Breast epithelium (tissue), 4 donors: ENCODE measurements at places on chromosomes 3 and 15. TPM values are rescaled to one million over a fixed set of nuclear protein-coding genes. Genes with fewer than 3 reads are reported as not detected.

The SHC4 gene
- total RNA-seq = 1.3 TPM

The SI gene
- total RNA-seq = not detected

GRCh38 chr3:60403866-60404265, 847.4 kb downstream of the FHIT start:
- DNase-seq = no peak

The B3GNT5 gene
- total RNA-seq = 12.1 TPM

The SV2B gene
- 0.44 TPM for total RNA-seq

The THAP10 gene
- 5.9 TPM for total RNA-seq

- DNase-seq = no peak
Observed at GRCh38 chr3:30004481-30004880, 601.9 kb upstream of the TGFBR2 start.

DNA sequence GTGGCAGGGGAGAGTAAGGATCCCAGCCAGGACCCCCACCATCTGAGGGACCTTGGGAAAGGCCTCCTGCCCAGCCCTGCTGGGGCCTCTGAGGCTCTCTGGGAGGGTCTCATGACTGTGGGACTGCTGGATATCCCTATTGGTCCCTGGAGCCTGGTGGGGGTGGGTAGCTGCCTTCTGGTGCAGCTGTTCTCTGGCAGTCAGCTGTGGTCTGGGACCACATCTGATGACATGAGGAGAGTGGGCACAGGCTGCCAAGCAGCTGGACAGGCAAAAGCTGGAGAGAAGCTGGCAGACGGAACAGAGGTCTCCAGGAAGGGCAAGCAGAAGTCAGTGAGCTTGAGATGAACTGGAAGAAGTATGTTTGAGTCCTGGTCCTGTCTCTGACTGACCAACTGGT, 22.4 kb downstream of the PLEKHO2 start:
- DNase-seq = no peak

The STRIT1 gene
- not detected for total RNA-seq

- no peak for DNase-seq
Observed at GRCh38 chr3:195770081-195770840, 41.5 kb downstream of the MUC4 start.

DNA sequence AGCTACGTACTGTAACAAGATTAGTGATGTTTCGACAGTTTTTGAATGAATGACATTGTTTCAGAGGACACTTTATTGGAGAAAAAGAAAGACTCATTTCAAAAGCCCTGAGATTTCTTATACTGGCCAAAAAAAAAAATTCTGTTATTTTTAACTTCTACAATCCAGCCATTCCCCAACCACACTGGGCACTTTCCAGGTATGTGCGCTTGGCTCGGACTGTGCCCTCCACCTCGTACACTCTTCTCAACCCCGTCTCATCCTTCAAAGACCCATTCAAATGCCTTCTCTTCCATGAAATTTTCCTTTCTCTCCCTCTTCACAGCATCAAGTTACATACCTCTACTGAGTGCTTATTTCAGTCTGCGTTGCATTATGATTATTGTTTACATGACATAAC, 328.5 kb upstream of the SOX2 start:
- no peak for DNase-seq

DNA sequence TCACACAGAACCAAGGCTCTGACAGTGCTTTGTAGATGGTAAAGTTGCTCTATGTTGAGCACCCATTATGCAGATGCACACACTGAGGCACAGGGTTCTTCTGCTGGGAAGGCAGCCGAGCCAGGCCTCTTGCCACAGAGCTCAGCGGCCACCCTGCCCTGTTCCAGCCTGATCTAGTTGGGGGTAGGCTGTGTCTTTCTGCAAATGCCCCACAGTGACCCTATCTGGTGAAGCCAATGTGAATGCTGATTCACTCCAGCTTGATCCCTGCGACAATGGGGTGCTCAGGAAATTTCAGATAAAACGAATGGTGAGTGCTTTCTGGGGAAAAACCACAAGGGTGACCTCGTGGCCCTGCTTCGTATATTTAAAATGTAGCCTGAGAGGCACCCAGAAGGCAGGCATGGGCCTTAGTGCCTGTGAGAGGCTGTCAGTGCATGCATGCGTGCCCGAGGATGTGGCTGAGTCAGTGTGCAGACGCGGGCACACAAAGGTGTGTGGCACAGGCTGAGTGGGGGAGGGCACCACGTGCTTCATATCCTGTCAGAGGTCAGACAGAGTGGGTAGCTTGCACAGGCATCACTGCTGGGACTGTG, 85.7 kb downstream of the ATP2B2 start:
- no peak for DNase-seq

The TP63 gene
- total RNA-seq = 0.96 TPM

DNA sequence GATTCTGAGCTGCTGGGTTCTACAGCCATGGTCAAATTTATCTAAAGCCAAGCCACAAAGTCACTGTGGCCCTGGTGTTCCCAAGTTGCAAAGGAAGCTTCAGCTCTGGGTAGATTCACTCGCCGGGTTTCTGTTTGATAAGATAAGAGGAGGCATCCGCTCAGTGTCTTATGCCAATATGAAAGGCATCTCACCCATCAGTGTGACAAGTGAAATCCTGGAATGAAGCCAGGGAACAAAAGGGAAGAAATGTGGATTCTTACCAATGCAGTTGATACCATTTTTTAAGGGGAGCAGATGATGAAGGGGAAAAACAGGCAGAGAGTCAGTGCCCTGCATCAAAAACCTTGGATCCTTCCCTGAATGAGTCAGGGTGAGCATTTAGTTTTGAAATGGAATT, 2.8 kb upstream of the CPNE4 start:
- DNase-seq = no peak
